Fibroblast of mammary gland (primary cell): ENCODE measurements at places on chromosomes 2 and 18.

GRCh38 chr2:128180031-128180430 lies 89.0 kb downstream of the UGGT1 start:
- DNase-seq, result no peak

DNA sequence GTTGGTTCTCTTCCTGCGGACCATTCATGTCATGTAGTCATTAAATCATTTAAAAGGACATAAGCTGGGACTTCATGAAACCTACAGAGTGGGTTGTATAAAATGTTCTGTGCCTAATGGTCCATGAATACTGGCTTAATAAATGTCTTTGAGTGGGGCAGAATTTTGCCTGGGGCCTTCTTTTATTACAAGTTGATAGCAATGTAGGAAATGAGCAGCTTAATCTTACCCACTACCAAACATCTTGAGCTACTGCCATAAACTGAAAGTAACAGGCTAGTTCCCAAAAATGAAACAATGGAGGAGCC lies 130.9 kb downstream of the TMEM17 start:
- no peak for DNase-seq

DNA sequence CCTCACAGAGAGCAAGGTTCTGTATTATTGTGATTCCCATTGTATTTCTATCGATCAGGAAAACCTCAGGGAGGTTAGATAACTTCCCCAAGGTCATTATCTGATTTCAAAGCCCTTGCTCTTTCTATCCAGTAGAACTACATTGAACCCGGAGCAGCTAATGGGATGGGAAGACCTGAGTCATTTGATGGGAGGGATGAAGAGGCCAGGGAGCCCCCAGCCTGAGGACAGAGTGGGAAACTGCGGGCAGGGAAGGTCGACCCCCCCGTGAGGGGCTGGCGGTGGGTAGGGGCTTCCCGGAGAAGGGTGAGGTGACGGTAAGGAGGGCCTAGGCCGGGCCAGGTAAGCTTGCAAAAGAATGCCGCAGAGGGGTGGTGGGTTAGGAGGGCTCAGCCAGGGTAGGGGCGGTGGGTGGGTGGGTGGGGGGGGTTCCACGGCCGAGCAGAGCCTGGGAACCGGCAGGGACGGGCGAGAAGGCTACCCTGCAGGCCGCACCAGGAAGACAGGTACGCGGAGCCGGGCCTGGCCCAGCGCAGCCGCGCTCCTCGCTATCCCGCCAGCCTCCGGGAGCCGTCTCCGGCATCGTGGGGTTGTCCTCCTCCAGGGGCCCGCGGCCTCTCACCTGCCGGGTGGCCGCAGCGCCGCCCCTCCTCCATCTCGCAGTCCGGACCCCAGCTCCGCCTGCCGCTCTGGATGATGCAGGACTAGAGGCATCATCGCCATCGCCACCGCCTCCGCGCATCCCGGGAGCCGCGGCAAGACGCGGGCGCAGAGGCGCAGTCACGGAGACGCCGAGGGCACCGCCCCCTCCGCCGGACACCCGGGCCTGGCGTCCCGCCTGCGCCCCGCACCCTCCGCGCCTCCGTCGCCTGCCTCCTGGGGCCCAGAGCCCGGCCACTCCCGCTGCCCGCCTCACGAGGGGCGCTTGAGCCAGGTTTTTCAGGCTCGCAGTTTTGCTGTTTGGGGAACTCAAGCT lies at the start of gene GPR75:
TSS of gene GPR75 (minus strand) at position 762 of the 976 bp plus-strand sequence. CDS start 5,211 bp downstream, outside the sequence.
- peak; percentile 36 for DNase-seq

DNA sequence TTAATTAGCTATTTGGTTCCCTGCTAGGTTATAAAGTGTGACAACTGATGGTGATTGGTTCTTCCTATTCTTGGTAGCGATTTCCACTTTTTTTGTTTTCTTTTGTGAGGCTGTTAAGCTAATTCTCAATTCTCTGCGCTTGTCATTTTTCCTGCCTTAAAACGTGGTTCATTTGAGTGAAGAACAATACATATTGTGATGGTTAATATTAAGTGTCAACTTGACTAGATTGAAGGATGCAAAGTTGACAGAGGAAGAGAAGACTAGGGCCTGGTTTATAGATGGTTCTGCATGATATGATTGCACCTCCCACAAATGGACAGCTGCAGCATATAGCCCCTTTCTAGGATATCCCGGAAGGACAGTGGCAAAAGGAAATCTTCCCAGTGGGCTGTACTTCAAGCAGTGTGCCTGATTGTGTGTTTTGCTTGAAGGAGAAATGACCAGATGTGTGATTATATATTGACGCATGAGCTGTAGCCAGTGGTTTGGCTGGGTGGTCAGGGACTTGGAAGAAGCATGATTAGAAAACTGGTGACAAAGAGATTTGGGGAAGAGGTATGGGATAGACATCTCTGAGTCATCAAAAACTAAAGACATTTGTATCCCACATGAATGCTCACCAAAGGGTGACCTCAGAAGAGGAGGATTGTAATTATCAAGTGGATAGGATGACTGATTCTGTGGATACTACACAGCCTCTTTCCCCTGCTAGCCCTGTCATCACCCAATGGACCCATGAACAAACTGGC lies 39.4 kb upstream of the ZNF804A start:
- peak; percentile 49 for DNase-seq

- peak; percentile 3 for DNase-seq
Observed at GRCh38 chr18:5772306-5773105, 122.8 kb downstream of the TMEM200C start.

- no peak for DNase-seq
Observed at GRCh38 chr18:3874581-3874980, 424.6 kb downstream of the TGIF1 start.

GRCh38 chr18:13455960-13456481 lies 237.5 kb downstream of the LDLRAD4 start:
- no peak for DNase-seq

GRCh38 chr2:216849987-216850386 lies 9.9 kb downstream of the TNP1 start:
- DNase-seq, result peak; percentile 13

- DNase-seq, result no peak
Observed at GRCh38 chr18:7733642-7734041, 166.5 kb downstream of the PTPRM start.

DNA sequence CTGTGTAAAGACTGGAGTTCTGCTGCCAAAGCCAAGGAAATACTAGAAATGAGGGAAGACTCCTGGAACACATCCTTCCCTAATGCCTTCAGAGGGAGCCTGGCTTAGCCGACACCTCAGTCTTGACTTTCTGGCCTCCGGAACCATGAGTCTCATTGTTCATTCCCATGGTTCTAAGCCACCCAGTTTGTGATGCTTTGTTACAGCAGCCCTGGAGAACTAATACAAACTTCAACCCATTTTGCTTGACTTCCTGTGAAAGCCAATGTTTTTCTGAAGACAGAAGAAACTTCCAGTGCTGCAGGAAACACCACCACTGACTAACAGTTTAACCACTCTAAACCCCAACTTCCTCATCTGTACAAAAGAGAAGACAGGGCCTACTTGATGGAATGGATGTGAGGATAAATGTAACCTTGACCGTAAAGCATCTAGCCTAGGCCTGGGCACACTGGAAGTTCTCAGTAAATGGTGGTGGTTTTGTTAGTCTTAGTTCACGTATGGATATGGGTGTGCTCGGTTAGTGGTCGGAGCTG lies 85.9 kb upstream of the RFX8 start:
- DNase-seq, result no peak

DNA sequence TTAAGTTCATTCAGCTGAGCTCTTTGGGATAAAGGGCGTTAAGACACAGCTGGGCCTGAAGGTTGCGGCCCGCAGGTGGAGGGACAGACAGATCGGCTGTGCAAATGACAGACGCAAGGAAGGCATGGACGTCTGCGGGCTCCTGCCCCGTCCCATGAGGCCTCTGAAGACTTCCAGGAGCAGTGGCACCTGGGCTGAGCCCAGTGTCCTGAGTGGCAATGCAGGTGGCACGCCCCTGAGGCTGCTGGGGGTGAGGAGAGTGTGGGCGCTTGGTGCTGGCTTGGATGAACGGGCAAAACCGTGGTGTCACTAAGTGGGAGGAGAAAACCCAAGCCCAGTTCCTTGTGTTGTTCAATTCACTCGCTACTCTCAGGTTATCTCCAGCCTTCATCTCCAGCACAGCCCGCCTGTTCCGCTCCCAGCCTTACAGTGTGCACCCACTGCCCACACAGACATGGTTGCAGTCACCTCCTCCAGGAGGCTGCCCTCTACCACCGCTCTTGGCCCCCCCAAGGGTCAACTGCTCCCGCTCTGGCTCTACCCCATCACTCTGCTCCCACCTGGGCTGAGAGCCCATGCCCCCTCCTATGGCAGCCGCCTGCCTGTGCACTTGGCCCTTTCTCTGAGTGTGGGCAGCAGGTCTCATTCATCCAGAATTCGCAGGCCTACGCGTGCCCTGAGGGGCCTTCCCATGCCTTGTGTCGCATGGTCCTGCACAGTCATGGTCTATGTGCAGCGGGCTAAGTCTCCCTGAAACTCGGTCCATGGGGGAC lies 50.3 kb downstream of the PTGR3 start:
- no peak for DNase-seq

DNA sequence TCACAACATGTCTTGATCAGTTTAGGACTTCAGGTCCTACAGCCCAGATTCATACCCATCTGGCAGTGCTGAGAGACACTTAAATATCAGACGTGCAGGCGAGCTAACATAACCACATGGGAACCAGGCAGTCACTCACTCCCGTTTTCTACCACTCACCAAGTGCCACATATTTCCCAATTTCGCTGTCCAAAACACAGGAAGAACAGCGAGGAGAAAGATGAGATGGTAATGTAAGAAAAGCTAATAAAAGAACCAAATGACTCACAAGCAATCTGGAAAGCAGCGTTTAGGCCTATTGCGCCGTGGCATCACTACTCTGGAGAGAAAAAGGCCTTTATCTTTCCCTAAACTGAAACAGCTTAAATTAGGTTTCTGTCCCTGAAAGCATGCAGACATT lies 647.8 kb upstream of the SLC39A10 start:
- DNase-seq, result peak; percentile 71

- peak; percentile 34 for DNase-seq
Observed at GRCh38 chr2:29495536-29496060, 380.4 kb downstream of the CLIP4 start.

DNA sequence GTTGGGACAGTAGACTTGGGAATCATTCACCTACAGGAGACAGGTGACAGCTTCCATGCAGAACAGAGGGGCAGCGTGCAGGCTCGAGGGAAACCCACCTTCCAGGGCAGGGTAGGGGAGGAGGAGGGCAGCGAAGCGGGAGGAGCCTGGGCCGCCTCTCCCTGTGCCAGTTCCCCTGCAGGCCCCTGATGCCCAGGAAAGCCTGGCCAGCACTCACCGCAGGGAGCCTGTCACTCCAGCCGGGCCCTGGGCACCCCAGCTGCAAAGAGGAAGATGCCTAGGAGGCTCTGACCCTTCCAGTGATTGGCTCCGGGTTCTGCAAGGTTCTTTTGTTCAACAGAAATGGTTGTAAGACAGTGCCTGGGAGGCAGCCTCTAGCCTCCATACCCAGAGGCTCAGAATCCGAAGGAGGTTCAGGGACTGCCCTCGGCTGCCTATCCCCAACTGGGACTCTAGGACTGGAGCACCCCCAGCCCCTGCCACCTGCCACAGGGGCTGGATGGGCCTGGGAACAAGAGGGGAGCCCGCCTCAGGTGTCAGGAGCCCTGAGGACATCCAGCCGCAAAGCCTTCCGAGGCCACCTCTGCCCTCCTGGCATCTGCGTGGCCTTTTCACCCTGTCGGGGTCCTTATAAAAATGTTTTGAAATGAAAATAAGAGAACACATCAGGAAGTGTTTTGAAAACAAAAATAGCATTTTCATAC lies 103.2 kb downstream of the PTGR3 start:
- no peak for DNase-seq

GRCh38 chr2:47301277-47301618 lies 101.7 kb upstream of the MSH2 start:
- DNase-seq, result no peak

DNA sequence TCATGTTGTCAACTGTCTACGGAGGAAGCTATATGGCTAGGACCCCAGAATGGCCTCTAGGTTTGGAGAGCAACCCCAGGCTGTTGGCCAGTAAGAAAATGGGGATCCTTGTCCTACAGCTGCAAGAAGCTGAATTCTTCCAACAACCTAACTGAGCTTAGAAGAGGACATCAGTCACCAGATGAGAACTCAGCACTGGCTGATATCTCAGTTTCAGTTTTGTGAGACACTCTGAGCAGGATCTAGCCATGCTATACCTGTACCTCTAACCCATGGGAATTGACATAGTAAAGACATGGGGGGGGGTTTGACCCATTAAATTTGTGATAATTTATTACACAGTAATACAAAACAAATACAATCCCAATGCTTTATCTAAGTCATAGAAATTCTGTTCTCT lies 312.5 kb downstream of the ERBB4 start:
- DNase-seq, result no peak
